ENCODE measurements at places on chromosomes 6 and 20.

DNA sequence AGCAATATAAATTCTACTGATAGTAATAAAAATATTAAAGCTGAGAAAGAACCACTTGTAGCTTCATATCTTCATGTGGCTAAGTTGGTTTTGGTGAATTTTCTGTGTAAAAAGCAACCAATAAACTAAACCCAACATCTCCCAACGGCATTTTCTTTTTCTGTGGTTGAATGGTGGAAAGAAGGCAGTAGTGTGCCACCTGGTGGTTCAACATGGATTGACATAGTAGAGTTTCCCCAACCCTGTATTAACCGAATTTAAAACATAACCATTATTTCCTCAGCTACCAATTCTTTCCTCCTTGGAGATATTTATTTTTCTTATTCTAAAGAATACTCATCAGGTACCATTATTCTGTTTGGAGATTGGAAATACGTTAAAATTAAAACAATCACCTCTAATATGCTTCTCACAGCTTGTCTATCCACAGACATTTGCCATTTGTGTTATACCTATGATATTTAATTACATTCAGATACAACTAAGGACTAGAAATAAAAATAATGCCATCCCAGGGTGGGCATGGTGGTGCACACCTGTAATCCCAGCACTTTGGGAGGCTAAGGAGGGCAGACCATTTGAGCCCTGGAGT, 117.1 kb upstream of the EEF1E1 start:
- no peak for DNase-seq

DNA sequence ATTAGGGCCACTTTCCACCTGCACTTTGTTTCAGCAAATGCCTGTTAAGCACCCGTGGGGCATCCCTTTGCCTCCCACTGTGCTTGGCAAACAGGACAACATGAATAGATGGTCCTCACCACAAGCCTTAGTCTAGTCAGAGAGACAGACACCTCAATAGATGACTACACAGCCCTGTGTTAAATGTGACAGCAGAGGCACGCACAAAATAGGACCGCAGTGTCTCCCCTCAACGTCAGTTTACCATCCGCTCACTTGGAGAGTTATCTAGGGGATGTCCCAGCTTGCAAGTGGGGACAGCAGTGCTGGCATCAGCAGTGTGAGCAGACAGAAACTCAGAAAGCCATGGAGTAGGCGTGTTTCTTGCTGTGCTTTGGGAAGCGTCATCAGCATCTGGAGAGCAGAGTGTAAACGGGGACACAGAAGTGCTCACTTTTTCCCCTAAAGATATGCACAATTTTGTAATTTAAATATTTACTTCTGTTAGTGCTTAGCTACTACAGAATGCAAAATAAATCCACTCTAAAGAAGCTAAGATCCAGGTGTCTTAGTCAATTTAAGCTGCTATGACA, 66.0 kb upstream of the TXNDC5 start:
- no peak for DNase-seq

- DNase-seq, result no peak
Measured at GRCh38 chr6:11197850-11198249, 34.6 kb downstream of the NEDD9 start.

DNA sequence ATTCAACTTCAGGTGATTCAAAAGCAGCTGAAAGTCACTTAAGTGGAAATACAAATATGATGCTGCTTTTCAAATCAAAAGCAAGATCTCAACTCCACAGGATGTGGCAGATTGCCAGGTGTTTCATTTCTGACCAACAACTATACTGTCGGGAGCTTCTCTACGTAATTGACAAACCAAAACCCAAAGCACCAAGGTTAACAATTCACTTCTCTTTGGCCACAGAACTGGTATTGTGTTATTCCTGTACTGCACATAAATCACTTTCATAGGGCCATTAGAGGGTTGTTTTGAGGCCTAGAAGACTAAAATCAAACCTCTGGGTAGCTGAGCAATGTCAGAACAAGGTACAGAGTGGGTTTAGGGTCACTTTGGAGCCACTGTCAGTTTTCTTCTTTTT, 169.7 kb downstream of the HAO1 start:
- no peak for DNase-seq

DNA sequence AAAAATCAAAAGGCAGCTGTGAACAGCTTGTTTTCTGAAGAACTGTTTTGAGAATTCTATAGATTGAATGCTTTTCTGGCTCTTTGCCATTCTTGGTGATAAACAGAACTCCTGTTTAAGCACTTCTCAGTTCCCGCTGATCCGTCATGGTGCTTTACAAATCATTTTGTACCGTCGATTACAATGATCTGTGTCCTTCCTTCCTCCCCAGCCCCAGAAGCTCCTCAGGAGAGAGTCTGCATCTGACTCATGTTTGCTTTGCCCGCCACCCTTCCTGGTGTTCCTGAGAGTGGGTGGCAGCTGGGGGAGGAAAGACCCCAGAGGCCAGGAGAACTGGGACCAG, 538.6 kb upstream of the MARCKS start:
- no peak for DNase-seq
